ENCODE measurements at places on chromosomes 3 and 15.

GRCh38 chr15:44029003-44029402 is 166.1 kb downstream of the FRMD5 start:
- DNase-seq = no peak

- no peak for DNase-seq
Measured at GRCh38 chr3:196003611-196004010, 78.3 kb downstream of the TFRC start.

- DNase-seq = no peak
Measured at GRCh38 chr3:153111016-153111415, 51.0 kb upstream of the RAP2B start.

GRCh38 chr3:132703733-132704132 is 18.5 kb downstream of the NPHP3 start:
- no peak for DNase-seq

GRCh38 chr3:71726146-71726545 is 944 bp upstream of the EIF4E3 start:
- DNase-seq = no peak

GRCh38 chr3:28290863-28291300 is 49.5 kb downstream of the CMC1 start:
- DNase-seq = no peak

GRCh38 chr3:139317660-139318430 is 26.0 kb upstream of the MRPS22 start:
- no peak for DNase-seq

DNA sequence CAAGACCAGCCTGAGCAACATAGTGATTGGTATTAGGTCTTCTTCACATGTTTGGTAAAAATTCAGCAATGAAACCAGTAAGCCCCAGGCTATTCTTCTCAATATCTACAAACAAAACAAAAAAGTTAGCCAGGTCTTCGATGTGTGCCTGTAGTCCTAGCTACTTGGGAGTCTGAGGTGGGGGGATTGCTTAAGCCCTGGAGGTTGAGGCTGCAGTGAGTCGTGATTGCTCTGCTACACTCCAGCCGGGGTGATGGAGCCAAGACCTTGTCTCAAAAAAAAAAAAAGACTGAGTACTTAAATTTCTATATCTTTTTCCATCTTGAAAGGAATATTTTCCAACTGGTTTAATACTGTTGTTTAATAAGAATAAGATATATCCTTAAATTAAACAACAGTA is 106.8 kb downstream of the MBNL1 start:
- DNase-seq = no peak

- no peak for DNase-seq
Measured at GRCh38 chr3:48564022-48564421, 441 bp upstream of the UCN2 start.

DNA sequence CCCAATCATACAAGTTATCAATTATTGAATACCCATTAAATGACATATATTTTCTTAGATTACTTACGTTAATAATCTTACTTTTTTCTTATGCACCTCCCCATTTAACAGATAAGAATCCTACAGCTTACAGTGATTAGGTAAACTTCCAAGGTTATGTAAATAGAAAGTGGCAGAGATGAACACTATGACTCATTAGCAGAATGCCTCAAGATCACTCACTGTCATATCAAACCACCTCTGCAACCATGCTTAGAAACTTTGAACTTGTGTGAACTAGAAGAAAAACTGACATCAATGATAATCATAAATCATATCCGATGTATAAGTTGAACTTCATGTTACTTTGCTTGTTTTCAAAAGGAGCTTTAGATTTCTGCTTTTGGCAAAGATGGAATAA is 911.6 kb upstream of the ARPP21 start:
- no peak for DNase-seq

GRCh38 chr3:192894676-192895075 is 23.0 kb downstream of the MB21D2 start:
- no peak for DNase-seq

- no peak for DNase-seq
Measured at GRCh38 chr3:79467721-79468120, 300.1 kb downstream of the ROBO1 start.

- DNase-seq = peak; percentile 63
Measured at GRCh38 chr3:186826976-186827857, 15.3 kb upstream of the ADIPOQ start.

All from stimulated activated CD4-positive, alpha-beta T cell treated with anti-CD3 and anti-CD28 coated beads, Interleukin-1b, Interleukin-23, amount 100 ng/mL, for 1 hour (primary cell).